ENCODE measurements at places on chromosomes 5 and 9. TPM values are rescaled to one million over a fixed set of nuclear protein-coding genes. Genes with fewer than 3 reads are reported as not detected.

Gene PCDHGA10
- 1.3 TPM for total RNA-seq

Gene SHOC1
- not detected for total RNA-seq

Gene LCN15
- not detected for total RNA-seq

Gene PTPRD
- 0.24 TPM for total RNA-seq

Gene CER1
- not detected for total RNA-seq

Gene SGCD
- total RNA-seq = not detected

Gene CDH6
- not detected for total RNA-seq

Measured in activated B cell treated with CpG ODN at 0.5 μM for 24 hours (primary cell).